ENCODE measurements at places on chromosomes 13 and 19.

DNA sequence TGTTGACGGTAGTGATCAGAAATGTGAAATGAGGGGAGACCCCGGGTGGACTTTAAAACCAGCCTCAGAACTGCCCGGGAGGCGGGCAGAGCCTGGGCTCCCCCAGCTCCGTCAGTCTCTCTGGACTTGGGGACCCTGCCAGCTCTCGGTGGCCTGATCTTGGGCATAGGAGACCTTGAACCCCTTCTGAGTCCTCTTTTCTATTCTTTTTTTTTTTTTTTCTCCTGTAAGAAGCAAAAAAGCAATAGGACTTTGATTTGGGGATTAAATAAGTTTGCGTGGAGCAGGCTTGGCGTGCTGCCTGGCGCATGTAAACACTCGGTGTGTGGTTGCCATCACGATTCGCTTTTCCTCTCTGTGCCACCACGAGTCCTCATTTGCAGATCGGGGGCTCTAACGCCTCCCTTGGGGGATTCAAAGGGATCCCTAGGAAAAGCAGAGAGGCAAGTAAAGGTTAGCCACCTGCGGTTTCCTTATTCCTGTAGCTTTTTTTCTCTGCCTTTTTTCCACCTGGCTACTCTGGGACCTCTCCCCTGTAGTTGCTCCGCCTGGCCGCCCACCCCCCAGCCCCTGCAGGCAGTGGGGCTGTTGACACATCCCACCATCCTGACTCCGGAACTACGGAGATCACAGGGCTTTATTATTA, 1.3 kb downstream of the SAFB start:
- DNase-seq = no peak

GRCh38 chr19:48926909-48927308, 6.6 kb upstream of the DHDH start:
- no peak for DNase-seq

DNA sequence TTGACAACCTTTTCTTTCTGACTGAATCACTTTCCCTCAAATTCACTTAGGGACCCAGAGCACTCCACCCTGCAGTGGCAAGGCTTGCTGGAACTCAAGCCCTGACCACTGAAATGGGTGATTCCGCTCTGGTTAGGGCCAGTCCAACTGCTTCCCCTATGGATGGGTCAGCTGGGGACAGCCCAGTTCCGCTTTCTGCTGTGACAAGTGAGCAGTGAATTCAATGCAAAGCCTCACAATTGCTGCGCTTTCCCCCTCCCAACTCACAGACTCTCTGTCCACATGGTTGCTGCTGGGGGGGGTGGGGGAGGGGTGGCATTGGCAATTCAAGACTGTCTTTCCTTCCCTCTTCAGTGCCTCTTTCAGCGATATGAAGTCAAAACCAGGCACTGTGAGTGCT, 18.7 kb downstream of the CD70 start:
- DNase-seq = no peak

DNA sequence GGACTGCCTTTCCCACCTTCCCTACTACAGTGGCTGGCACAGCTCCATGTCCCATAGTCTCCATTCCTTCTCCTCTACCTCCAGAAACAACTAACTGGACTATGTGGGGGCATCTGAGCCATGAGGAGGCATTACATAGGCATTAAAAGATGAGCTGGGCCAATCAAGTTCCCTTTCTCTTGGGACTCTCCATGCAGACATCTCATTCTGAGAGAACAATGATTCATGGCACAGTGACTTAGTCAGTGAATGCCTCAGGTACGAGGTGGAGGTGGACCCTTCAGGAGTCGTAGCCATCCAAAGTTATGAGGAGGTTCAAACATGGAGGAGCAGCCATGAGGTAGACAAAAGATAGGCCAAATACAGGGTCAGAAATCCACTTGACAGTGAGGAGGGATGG, 70.0 kb downstream of the GPC6 start:
- DNase-seq = no peak

DNA sequence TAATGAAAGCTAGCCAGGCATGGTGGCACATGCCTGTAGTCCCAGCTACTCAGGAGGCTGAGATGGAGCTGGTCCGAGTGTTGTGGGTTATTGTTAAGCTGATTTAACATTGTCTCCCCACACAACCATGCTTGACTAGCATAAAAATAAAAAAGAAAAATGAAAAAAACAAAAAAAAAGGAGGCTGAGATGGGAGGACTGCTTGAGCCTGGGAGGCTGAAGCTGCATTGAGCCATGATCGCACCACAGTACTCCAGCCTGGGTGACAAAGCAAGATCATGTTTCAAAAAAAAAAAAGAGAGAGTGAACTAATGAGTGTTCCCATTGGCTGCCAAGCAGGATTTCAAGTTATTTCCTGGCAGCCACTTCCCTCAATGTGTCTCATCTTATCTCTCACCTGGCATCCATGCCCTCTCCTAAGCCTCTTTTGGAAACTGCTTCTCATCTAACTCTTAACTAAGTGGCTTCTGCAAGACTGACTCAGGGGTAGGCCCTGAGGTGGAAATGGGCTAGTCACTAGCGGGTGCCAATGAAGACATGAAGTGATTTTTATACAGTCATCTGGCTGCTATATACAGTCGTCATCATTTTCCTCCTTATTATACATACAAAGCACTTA, 4.9 kb downstream of the THAP8 start:
- no peak for DNase-seq

DNA sequence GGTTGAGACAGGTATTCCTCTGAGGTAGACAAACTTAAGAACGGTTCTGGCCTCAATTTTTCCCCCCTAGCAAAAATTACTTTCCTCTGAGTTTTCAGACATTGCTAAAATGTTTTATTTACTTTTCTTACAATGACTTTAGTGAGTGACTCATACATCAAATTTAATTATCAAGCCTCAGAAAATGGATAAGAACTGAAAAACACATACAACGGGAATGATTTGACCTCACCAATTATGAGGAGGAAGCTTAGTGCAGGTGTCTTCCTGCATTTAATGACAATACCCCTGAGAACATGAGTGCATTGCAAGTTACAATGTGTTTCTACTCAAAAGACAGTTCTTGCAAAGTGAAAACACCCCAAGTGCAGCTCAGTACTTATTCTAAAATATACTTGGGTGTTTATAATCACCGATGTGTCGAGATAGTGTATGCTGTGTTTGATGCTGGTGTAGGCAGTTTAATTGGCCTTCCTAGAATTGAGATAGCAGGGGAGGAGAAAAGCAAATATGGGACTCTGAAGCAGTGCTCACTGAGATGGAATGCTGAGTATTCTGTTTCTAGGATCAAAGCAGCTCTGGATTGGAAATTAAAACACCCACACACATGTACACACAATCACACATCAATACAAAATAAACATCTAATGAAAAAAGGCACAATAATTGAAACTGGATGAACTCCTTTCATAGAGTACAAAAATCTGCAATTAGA, 189.5 kb upstream of the SLC10A2 start:
- no peak for DNase-seq

GRCh38 chr13:98913741-98914140, 64.1 kb downstream of the DOCK9 start:
- no peak for DNase-seq

- no peak for DNase-seq
These were observed 533.1 kb downstream of the KLF5 start for GRCh38 chr13:73591861-73592260.

- no peak for DNase-seq
These were observed 133.9 kb downstream of the AKAP11 start for GRCh38 chr13:42405665-42406390.

Measured in left hindlimb (tissue), 1 donor.